ENCODE measurements at places on chromosomes 2 and 18.

GRCh38 chr2:25567406-25567805 lies 106.0 kb downstream of the DTNB start:
- DNase-seq: peak; percentile 78

GRCh38 chr2:119476301-119477112 lies 44.9 kb downstream of the TMEM37 start:
- peak; percentile 66 for DNase-seq

DNA sequence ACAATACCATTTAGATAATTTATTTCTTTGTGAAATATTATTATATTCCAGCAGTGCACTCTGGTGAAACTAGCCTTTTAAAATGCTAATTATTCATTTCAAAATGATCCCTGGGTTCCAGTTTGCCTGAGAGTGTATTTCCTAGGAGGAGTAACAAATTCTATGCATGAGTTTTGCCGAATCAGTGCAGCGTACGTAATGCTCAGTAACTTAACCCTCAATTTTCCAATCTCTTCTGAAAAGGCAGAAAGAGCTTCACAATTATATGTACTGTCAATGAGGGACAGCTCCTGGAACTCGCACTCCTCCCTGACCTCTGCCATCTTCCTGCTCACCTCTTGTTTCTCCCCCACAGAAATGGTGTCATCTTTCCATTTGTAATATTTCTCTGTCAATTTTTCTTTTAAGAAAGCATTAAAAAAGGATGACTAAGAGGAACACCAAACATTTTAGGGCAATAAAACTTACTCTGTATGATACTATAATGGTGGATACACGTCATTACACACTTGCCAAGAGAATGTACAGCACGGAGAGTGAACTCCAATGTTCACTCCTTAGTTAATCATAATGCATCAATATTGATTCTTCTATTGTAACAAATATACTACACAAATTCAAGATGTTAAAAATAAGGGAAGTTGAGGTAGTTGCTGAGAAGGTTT lies 25.7 kb upstream of the XIRP2 start:
- DNase-seq: no peak

DNA sequence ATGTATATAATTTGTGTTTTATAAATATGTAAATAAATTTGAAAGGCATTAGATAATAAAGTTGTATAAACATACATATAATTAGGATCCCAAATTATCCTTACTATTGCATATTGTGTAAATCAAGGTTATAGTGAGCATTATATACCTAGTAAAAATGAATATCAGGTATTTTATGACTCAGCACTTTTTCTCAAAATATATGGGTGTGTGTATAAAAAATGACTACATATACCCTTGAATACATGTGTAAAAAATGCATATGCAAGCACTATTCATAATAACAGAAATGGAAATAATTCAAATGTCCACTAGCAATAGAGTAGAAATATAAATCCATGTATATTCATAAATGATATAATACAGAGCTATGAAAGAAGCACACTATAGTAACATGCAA lies 870.9 kb upstream of the CNTNAP5 start:
- DNase-seq: no peak

GRCh38 chr2:38322224-38322914 lies 54.7 kb downstream of the ATL2 start:
- DNase-seq: no peak

- DNase-seq: no peak
Measured at GRCh38 chr2:19848952-19849351, 52.8 kb downstream of the TTC32 start.

- DNase-seq: no peak
Measured at GRCh38 chr2:176574484-176575236, 305.4 kb downstream of the MTX2 start.

- no peak for DNase-seq
Measured at GRCh38 chr18:12500986-12501385, 93.3 kb downstream of the PRELID3A start.

GRCh38 chr2:59301466-59302402 lies 1060.6 kb upstream of the FANCL start:
- DNase-seq: peak; percentile 71

All from NAMALWA (cell line).